GM12878 (cell line): ENCODE measurements at places on chromosomes 2 and 18. TPM values are rescaled to one million over a fixed set of nuclear protein-coding genes. Genes with fewer than 3 reads are reported as not detected.

- DNase-seq, result no peak
These were observed 40.6 kb upstream of the RIOK3 start for GRCh38 chr18:23412351-23412964.

DNA sequence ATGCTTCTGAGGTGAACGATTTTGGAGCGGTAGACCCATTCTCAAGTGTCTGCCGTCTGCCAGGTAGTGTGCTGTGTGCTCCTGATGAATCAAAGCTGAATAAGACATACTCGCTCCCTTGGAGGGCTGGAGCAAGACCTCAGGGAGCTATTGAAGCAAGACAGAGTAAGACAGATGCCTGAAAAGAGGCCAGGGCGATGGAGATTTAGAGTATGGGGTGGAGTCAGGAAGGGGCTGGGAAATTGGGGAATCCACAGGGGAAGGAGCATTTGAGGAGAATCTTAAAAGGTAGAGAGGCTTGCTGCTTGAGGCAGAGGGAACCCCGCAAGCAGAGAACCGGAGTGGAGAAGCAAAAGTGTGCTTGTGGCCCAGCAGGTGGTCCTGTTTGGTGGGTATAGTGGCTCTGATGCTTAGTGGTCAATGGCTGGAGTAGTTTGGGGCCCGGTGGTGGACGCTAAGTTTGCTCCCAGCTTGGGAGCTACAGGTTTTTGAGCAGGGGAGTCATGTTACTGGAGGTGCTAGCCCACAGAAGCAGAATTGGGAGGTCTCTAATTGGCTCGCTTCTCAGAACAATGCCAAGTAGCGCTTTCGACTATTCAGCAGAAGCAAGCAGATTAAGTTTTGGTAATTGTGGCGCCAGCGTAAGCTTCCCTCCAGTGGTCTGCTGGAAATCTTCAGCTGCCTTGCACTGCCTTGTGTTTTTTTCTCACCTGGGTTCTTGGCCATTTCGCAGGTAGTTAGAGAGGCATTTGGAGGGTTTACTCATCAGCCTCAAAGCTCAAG lies 2.0 kb downstream of the CNNM4 start:
- DNase-seq, result no peak

DNA sequence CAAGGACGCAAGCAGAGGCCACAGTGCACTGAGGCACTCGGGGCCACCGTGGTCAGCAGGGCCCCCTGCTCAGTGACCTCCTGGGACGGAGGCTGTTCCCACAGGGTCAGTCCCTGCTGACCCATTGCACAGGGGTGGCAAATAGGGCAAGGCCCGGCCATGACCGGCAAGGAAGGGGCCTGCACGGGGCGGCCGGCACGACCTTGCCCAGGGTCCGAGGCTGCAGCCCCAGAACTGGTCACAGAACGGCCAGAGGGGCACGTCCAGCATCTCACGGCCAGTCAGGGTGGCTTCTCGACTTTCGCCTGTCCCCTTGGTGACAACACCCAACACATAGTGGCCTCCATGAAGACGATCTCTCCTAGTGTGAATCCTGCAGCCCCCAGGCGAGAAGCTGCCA lies 27.6 kb upstream of the OTOS start:
- no peak for DNase-seq

DYTN gene
- total RNA-seq, result not detected in 2 replicates
